ENCODE measurements at places on chromosomes 16 and 17.

DNA sequence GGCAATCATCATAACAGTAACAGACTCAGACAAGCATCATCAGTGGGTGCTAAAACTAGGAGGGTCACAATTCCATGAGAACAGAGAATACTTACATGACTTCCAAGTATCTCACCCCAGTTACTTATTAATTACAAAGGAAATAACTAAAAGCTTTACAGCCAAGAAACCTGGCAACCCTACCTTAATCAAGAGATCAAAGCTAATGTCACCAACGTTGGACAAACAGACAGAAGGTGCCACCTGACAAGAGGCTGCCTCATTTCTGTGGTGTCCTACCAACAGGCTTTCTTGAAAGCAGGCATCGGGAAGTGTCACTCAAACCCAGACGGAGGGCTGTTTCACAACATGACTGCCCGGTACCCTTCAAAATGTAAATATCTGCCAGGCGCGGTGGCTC is 84.6 kb downstream of the RMI2 start:
- H3K4me1 ChIP-seq, result no peaks in the 10 kb centered on the region
- H3K27me3 ChIP-seq, result no peaks in the 10 kb centered on the region
- H3K4me3 ChIP-seq, result no peak overlapping the region
- no peak for DNase-seq
- H3K36me3 ChIP-seq, result no peaks in the 10 kb centered on the region

- peaks cover 38% of the 10 kb centered on the region for H3K4me1 ChIP-seq
- no peaks in the 10 kb centered on the region for H3K27me3 ChIP-seq
- H3K27ac ChIP-seq, result no peak overlapping the region
These were observed 8.2 kb downstream of the UBE2I start for GRCh38 chr16:1317479-1318267.

- H3K36me3 ChIP-seq, result no peaks in the 10 kb centered on the region
- DNase-seq, result peak; percentile 23
- H3K27ac ChIP-seq, result no peak overlapping the region
- no peak overlapping the region for H3K4me3 ChIP-seq
- H3K27me3 ChIP-seq, result peaks cover 54% of the 10 kb centered on the region
- peaks cover 12% of the 10 kb centered on the region for H3K4me1 ChIP-seq
These were observed 1.0 kb downstream of the TMEM92 start for GRCh38 chr17:50275279-50275678.

GRCh38 chr16:85437166-85438052 is 175.7 kb upstream of the GSE1 start:
- DNase-seq, result no peak
- no peaks in the 10 kb centered on the region for H3K36me3 ChIP-seq
- H3K4me3 ChIP-seq, result no peak overlapping the region

GRCh38 chr17:74742153-74742515 is 5.1 kb downstream of the RAB37 start:
- peak; percentile 94 for DNase-seq
- H3K27me3 ChIP-seq, result no peaks in the 10 kb centered on the region
- H3K27ac ChIP-seq, result peak overlapping the region; percentile 93

- peaks cover 3% of the 10 kb centered on the region for H3K36me3 ChIP-seq
- H3K27me3 ChIP-seq, result no peaks in the 10 kb centered on the region
- H3K4me1 ChIP-seq, result peaks cover 38% of the 10 kb centered on the region
- H3K27ac ChIP-seq, result no peak overlapping the region
- no peak overlapping the region for H3K4me3 ChIP-seq
- DNase-seq, result no peak
These were observed 84.3 kb upstream of the CREBBP start for GRCh38 chr16:3964686-3965290.

DNA sequence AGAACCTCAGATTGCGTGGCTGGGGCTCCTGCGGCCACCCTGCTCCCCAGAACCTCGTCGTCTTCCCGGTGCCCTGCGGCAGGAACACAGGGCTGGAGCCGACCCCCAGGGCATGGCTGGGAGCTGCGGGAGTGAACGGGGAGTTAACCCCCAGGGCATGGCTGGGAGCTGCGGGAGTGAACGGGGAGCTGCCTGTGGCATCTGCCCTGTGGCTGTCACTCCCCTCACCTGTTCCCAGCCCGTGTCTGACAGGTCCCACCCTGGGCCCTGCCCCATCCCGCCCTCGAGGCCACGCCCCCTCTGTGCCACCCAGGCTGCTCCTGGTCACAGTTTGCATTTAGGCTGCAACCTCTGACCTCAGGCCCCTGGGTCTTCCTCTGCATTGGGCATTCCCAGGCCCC is 39.4 kb upstream of the ACSF3 start:
- no peak overlapping the region for H3K4me3 ChIP-seq
- no peaks in the 10 kb centered on the region for H3K36me3 ChIP-seq
- H3K27ac ChIP-seq, result no peak overlapping the region
- peaks cover 14% of the 10 kb centered on the region for H3K27me3 ChIP-seq
- no peaks in the 10 kb centered on the region for H3K4me1 ChIP-seq
- DNase-seq, result no peak

GRCh38 chr16:75108792-75109731 is 7.5 kb downstream of the LDHD start:
- no peak overlapping the region for H3K4me3 ChIP-seq
- peaks cover 68% of the 10 kb centered on the region for H3K27me3 ChIP-seq
- peak; percentile 87 for DNase-seq
- H3K27ac ChIP-seq, result no peak overlapping the region

- H3K4me3 ChIP-seq, result no peak overlapping the region
- H3K4me1 ChIP-seq, result peaks cover 82% of the 10 kb centered on the region
- H3K36me3 ChIP-seq, result peaks cover 29% of the 10 kb centered on the region
- H3K27me3 ChIP-seq, result no peaks in the 10 kb centered on the region
These were observed 700 bp downstream of the MFAP4 start for GRCh38 chr17:19386051-19386929.

All from spleen (tissue), 13 donors.